GM19239 (cell line): ENCODE measurements at places on chromosomes 6 and 20.

DNA sequence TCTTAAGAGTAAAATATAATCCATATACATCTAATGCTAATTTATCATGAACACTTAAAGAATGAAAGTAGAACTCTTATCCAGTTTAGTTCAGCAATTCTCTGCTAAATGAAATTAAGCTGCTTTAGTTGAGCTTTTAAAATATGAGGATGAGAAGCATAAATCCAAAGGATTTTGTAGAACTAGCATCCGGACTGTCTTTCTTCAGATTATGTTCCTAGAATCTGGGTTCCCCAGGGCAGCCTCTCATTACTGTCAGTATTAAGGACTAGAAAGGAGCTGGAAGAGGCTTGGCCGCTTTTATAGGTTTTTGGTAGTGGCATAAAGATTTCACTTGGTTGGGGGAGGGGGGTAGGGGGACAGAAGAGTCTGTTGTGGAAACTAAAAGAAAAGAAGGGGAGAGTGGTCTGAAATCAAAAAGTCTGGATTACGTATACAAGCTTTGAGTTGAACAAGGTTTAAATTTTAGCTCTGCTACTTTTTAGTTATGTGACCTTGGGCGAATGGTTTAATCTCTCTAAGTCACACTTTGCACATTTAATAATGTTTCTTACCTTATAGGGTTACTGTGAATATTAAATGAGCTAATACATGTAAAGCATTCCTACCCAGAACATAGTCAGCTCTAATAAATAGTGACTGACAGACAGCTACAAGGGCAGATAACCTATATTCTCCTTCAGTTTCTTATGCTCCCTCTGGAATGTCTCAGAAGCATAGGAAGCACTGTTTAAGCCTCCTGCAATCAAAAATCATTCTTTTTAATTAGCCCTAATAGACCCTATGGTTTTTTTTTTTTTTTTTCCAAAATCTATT lies 3.7 kb downstream of the SGK1 start:
- DNase-seq = no peak

DNA sequence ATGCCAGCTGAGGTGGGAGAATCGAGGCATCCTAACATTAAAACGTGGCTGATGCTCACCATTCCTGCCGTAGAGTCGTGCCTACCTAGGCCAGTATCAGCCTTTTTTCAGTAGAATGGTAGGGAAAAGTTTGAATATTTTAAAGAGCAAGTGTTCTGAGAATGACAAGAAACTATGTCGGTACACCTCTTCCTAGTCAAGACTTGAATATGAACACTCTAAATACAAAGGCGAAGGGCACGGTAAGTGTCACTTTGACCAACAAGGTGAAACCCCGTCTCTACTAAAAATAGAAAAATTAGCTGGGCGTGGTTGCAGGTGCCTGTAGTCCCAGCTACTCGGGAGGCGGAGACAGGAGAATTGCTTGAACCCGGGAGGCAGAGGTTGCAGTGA lies 1.0 kb downstream of the GINM1 start:
- no peak for DNase-seq

- no peak for DNase-seq
These were observed 95.0 kb downstream of the PAK5 start for GRCh38 chr20:9743871-9744270.

DNA sequence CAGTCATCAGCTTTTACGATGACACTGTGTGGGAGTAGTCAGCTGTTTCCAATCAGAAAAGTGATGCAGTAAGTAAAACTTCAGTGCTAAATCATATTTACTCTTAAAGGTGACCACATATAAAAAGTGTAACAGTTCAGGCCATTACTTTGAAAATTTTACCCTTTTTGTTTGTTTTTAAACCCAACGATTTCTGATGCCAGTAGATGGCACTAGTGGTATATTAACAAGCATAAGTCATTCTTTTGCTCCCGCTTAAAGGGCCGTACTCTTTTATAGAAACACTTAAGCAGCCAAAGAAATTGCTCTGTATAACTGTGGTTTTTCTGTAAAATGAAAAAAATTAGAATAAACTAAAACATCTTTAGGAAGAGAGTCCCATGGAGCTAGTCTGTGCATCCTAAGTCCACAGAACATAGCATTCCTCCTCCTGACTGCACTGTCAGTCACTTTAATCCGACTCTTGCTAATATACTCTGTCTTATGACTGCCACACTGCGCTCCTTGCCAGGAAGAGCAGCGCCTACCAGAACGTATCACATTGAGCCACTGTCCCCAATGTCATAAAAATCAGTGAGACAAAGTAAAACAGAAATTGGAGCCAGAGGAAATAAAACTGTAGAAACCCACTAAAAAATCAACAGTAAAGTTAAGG lies 25.0 kb downstream of the HEBP2 start:
- no peak for DNase-seq

DNA sequence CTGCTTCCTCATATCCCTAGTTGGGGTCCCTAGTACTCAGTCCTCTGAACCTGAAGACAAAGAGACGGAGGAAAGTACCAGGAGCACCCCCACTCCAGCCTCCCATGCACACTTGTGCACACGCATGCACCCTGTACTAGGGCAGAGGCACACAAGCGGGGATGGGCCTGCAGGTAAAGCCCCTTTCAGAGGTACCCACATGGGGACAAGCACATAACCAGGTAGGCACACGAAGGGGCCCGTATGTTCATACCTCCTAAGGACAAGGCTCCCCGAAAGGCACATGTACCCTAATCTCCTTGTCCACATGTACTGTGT lies 1.1 kb downstream of the TMEM151B start:
- DNase-seq = no peak

DNA sequence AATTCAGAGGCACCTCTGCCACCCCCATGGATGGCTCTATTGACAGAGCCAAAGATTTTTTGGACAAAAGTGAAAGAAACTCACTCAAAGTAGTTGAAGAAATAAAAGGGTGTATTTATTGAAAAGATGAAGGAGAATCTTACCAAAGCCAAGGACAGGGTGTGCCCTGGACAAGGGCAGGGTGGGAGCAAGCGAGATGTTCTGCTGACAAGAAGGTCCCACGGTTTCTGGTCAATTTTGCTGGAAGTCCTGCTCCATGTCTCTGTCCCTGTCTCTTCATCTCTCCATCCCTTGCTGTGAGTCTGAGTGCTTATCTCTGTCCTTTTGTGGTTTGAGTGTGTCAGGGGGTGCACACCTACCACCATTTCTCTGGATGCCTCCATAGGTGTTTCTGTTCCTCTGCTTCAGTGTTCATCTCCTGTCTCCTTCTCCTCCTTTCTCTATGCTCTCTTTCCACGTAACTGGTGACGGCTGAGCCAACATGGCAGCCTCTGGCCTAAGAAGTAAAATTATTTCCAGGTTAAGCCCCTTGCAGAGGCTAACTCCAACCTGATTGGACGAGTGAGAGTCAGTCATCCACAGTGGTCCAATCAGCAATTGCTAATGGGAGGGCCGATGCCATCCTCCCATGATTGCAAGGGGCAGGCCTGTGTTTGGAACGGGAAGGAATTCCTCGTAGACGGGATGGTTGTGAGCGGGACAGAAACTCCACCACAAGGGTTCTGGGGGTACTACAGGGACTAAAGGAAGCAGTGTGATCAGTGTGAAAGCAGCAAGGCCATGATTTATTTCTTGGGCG lies 502.1 kb upstream of the CDH4 start:
- DNase-seq = no peak

DNA sequence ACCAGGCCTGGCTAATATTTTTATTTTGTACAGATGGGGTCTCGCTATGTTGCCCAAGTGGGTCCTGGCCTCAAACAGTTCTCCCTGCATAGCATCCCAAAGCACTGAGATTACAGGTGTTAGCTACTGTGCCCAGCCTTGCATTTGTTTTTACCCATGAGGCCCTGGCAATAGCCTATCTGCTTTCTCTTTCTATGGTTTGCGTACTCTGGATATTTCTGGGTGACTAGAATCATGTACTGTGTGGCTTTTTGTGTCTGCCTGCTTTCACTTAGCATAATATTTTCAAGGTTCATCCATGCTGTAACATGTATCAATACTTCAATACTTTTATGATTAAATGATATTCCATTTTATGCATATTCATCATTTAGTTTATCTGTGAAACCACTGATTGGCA lies 451.7 kb downstream of the GRIK2 start:
- no peak for DNase-seq

- peak; percentile 28 for DNase-seq
These were observed 37.0 kb downstream of the SYTL3 start for GRCh38 chr6:158686791-158687381.

- DNase-seq = no peak
These were observed 86.6 kb downstream of the ZFAND3 start for GRCh38 chr6:37906121-37906520.

DNA sequence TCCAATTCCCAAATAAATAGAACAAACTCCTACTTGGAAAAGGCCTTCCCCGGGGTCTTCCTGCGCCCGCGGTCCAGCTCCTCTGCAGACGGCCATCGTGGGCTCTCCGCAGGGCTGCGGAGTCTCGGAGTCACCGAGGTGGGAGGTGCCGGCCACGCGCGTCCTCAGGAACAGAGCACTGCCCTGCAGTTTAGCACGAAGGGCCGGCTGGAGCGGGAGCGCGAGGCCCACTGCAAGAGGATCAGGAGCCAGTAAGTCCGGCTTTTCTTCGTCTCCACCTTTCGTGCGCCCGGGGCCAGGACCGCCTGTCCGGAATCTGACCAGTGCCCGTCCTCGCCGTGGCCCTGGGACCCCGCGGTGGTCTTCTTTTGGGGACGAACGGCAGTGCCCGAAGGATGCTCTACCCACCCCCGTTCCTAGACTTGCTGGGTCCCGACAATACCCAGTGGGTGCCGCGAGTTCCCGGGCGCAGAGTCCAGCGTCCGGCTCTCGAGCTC lies 1.4 kb downstream of the BHLHE23 start:
- DNase-seq = no peak

- no peak for DNase-seq
These were observed 102.5 kb downstream of the TAF4 start for GRCh38 chr20:61963149-61963548.

DNA sequence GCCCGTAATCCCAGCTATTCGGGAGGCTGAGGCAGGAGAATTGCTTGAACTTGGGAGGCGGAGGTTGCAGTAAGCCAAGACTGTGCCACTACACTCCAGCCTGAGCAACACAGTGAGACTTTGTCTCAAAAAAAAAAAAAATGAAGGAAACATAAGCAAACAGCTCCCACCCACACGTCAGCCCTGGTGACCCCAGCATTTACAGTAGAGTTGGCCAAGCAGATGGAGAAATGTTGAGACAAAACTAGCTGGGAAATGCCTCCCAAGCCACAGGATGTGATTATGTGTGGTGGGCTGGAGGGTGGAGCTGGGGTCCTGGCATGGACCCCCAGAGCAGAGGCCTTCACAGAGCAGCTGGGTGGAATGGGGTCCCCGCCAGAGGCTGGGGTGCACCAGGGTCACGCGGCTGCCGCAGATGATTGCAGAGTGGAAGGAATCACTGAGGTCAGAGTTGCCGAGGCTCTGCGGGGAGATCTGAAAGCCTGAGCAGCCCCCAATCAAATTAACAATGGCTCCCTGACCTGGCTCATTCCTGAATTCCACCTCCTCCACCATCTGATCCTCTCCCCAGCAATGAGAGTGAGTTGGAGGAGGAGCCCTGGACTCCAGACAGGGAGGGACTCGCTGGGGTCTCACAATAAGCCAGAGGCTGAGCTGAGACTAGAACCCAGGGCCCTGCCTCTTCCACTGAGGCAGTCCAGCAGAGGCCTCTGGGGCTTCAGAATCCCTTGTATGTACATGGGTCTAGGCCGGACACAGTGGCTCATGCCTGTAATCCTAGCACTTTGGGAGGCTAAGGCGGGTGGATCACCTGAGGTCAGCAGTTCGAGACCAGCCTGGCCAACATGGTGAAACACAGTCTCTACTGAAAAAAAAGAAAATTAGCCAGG lies 34.7 kb upstream of the TGM2 start:
- no peak for DNase-seq

DNA sequence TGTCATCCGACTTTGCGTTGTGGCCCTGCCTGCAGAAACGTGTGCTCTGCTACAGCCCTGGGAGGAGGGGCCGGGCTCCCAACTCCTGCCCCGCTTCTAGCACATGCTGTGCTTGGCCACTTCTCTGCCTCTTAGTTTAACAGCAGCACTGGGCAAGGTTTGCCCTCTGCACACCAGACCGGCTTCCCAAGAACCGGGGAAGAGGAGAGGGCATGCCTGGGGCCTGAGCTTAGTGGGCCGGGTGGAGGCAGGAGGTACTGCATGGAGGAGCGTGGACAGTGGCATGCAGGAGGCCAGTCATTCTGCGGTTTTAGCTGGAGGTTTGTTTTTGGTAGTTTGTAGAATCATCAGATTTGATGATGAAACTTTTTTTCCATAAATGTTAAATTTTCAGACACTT lies 45.5 kb downstream of the CEP43 start:
- DNase-seq = no peak

- DNase-seq = no peak
These were observed 388.4 kb downstream of the BTBD3 start for GRCh38 chr20:12306107-12306506.

DNA sequence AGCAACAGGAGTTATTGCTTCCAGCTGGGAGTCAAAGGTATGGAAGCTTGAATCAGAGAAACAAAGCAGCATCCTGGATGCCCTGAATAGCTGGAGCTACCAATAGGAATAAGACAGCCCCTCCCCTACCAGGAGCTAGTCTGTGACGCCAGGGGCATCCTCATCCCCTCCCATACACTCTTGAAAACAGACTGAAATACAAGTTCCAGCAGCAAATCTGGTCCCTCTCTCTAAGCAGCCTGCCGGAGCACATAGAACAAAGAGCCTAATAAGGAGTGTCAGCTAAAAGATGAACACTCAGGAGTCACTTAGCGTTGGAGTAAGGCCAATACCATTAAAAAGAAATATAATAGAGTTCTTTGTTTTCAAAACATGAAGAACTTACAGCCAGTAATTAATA lies 25.6 kb downstream of the FILIP1 start:
- no peak for DNase-seq

GRCh38 chr20:15917283-15917682 lies 656.0 kb downstream of the KIF16B start:
- DNase-seq = no peak

GRCh38 chr20:25467441-25467840 lies 60.0 kb downstream of the GINS1 start:
- DNase-seq = no peak
